ENCODE measurements at places on chromosomes 5 and 9.

GRCh38 chr5:5422819-5423515, 490 bp downstream of the ICE1 start:
- no peak for DNase-seq

- DNase-seq, result no peak
These were observed 285.7 kb upstream of the TUT7 start for GRCh38 chr9:86639899-86640379.

DNA sequence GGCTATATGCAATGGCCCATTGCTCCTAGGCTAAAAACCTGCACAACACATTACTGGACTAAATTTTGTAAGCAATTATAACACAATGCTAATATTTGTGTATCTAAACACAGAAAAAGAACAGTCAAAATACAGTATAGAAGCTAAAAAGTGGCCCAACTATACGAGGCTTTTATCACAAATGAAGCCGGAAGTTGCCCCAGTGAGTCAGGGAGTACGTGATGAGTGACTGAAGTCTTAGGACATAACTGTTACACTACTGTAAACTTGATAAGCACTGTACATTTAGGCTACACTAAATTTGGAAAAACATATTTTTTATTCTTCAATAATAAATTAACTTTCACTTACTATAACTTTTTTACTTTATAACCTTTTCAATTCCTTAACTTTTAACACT, 105.2 kb upstream of the PRR16 start:
- DNase-seq, result no peak

DNA sequence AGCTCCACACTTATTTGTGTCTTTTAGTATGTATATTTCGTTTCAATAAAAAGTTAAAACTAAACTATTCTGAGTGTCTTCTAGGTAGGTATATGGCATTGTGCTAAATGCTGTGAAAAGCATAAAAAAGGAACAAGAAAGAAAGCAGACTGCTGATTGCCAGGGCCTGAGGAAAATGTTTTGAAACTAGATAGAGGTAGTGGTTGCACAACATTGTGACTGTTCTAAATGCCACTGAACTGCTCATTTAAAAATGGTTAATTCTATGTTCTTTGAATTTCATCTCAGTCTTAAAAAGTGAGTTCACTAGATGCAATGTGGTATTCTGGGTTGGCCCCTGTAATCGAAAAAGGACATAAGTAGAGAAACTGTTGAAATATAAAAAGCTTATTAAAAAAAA, 2.6 kb upstream of the ALAD start:
- DNase-seq, result no peak

GRCh38 chr5:83414601-83415000, 56.9 kb upstream of the VCAN start:
- no peak for DNase-seq

GRCh38 chr9:107375651-107376369, 92.7 kb downstream of the RAD23B start:
- no peak for DNase-seq

GRCh38 chr5:181044662-181045305, 4.7 kb downstream of the BTNL9 start:
- no peak for DNase-seq

- no peak for DNase-seq
These were observed 37.0 kb upstream of the OR2S2 start for GRCh38 chr9:35994959-35995358.

DNA sequence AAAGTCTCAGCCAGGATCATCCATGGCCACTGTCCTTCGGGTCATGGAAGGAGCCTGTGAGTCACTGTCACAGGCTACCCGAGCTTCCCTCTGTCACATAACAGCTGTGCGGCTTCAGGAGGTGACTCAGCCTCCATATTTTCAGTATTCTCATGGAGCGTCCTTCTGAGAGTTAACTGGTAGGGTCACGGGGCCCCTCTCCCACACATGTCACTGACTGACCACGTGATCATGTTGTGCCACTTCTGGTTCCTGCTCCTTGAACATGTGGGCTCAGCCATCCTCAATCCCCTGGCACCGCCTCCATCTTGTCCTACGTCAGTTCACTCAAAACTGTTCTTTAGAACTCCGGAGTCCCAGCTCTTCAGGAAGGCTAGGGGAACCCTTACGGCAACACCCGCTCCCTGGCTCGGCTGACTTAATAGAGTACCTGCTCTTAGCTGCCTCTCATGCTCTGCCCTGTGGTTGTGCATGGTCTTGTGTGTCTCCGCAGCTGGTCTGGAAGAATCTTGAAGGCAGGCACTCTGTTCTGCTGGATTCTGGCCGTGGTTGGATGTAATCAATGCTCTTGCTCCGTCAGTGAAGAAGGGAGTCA, 182.8 kb downstream of the ICE1 start:
- DNase-seq, result no peak

- DNase-seq, result no peak
These were observed 290.0 kb downstream of the ARRDC3 start for GRCh38 chr5:91092859-91093783.
